ENCODE measurements at places on chromosomes 3 and 15. TPM values are rescaled to one million over a fixed set of nuclear protein-coding genes. Genes with fewer than 3 reads are reported as not detected.

SI gene
- not detected for total RNA-seq

ATXN7 gene
- total RNA-seq: 9.2 TPM

CELF6 gene
- total RNA-seq: 0.17 TPM

CHRNA7 gene
- 0.17 TPM for total RNA-seq

GP9 gene
- 0.11 TPM for total RNA-seq

COPS2 gene
- 88.3 TPM for total RNA-seq

ATP6V1A gene
- 102 TPM for total RNA-seq

TGM5 gene
- not detected for total RNA-seq

MME gene
- total RNA-seq: 1.1 TPM

PCSK6 gene
- total RNA-seq: 34.4 TPM

TERC gene
- total RNA-seq: 47.0 TPM

RASA2 gene
- total RNA-seq: 9.2 TPM

EXOSC7 gene
- 51.0 TPM for total RNA-seq

CIP2A gene
- 4.9 TPM for total RNA-seq

MUC4 gene
- not detected for total RNA-seq
